Cardiac muscle cell (in vitro differentiated cells and primary cell): ENCODE measurements at places on chromosomes 1 and 21. TPM values are rescaled to one million over a fixed set of nuclear protein-coding genes. Genes with fewer than 3 reads are reported as not detected.

GJA5 gene
- 23.9 and 25.8 TPM in 2 replicates for total RNA-seq

BMP8B gene
- not detected in 2 replicates for total RNA-seq

PTGS2 gene
- total RNA-seq = 0.06 and 0.35 TPM in 2 replicates

SPRR2F gene
- total RNA-seq = 2.9 and 5.1 TPM in 2 replicates

MROH9 gene
- not detected in 2 replicates for total RNA-seq

PTPN14 gene
- 3.7 and 5.4 TPM in 2 replicates for total RNA-seq

LDLRAD1 gene
- not detected in 2 replicates for total RNA-seq

GPR25 gene
- 0.12 TPM in 1 of 2 replicates, not detected in the other for total RNA-seq

SLC9C2 gene
- total RNA-seq = 0.25 TPM in 1 of 2 replicates, not detected in the other

CLDN17 gene
- not detected in 2 replicates for total RNA-seq

GJB3 gene
- not detected in 2 replicates for total RNA-seq

PDE4B gene
- 3.0 and 3.9 TPM in 2 replicates for total RNA-seq

SFPQ gene
- 187 and 281 TPM in 2 replicates for total RNA-seq

TLCD4 gene
- 7.6 and 13.7 TPM in 2 replicates for total RNA-seq

SLC25A33 gene
- total RNA-seq = 12.3 and 12.5 TPM in 2 replicates

A3GALT2 gene
- not detected in 2 replicates for total RNA-seq

TMEM9 gene
- 190 and 215 TPM in 2 replicates for total RNA-seq

EFNA1 gene
- 39.1 and 43.1 TPM in 2 replicates for total RNA-seq

FAM177B gene
- total RNA-seq = not detected in 2 replicates

GPR157 gene
- total RNA-seq = 13.6 and 17.4 TPM in 2 replicates

ANXA9 gene
- 0.21 and 1.7 TPM in 2 replicates for total RNA-seq

ABCA4 gene
- not detected in 2 replicates for total RNA-seq

TRIM58 gene
- total RNA-seq = 2.4 and 2.7 TPM in 2 replicates

SLC16A4 gene
- 0.21 and 0.66 TPM in 2 replicates for total RNA-seq

COL24A1 gene
- total RNA-seq = 0.35 and 0.54 TPM in 2 replicates

NDUFV3 gene
- total RNA-seq = 28.9 and 50.5 TPM in 2 replicates

NCMAP gene
- total RNA-seq = 0.11 TPM in 1 of 2 replicates, not detected in the other

ATAD3C gene
- 0.21 and 0.28 TPM in 2 replicates for total RNA-seq

CA6 gene
- not detected in 2 replicates for total RNA-seq

MAP3K7CL gene
- 0.07 and 0.12 TPM in 2 replicates for total RNA-seq

NCF2 gene
- total RNA-seq = 0.06 and 0.60 TPM in 2 replicates

SYPL2 gene
- 10.7 and 17.8 TPM in 2 replicates for total RNA-seq

FBLIM1 gene
- total RNA-seq = 141 and 186 TPM in 2 replicates

FBXO2 gene
- 15.8 and 20.9 TPM in 2 replicates for total RNA-seq

ESRRG gene
- total RNA-seq = 47.1 and 62.2 TPM in 2 replicates

CD52 gene
- total RNA-seq = not detected in 2 replicates

SLC19A2 gene
- total RNA-seq = 16.2 and 18.6 TPM in 2 replicates

PTGFR gene
- total RNA-seq = not detected in 2 replicates

CR1L gene
- total RNA-seq = not detected in 2 replicates

KISS1 gene
- total RNA-seq = 1.4 and 1.7 TPM in 2 replicates

PPIAL4G gene
- total RNA-seq = not detected in 2 replicates

GBP2 gene
- total RNA-seq = 1.1 and 2.4 TPM in 2 replicates

FOXD3 gene
- total RNA-seq = not detected in 2 replicates

FNBP1L gene
- 12.5 and 13.8 TPM in 2 replicates for total RNA-seq

IL10 gene
- not detected in 2 replicates for total RNA-seq

IL12RB2 gene
- 0.04 TPM in 1 of 2 replicates, not detected in the other for total RNA-seq

SOX13 gene
- 33.8 and 39.7 TPM in 2 replicates for total RNA-seq

TTLL10 gene
- total RNA-seq = not detected in 2 replicates

OR2L8 gene
- total RNA-seq = not detected in 2 replicates

AMY2B gene
- 19.2 and 50.8 TPM in 2 replicates for total RNA-seq
